ENCODE measurements at places on chromosomes 4 and X.
A peak's percentile ranks its signal among the peaks of the same experiment; 100 is the strongest.

GRCh38 chr4:37609626-37610025 lies 76.5 kb downstream of the RELL1 start:
- no peak for DNase-seq

GRCh38 chr4:13821522-13821921 lies 194.0 kb upstream of the BOD1L1 start:
- no peak for DNase-seq

DNA sequence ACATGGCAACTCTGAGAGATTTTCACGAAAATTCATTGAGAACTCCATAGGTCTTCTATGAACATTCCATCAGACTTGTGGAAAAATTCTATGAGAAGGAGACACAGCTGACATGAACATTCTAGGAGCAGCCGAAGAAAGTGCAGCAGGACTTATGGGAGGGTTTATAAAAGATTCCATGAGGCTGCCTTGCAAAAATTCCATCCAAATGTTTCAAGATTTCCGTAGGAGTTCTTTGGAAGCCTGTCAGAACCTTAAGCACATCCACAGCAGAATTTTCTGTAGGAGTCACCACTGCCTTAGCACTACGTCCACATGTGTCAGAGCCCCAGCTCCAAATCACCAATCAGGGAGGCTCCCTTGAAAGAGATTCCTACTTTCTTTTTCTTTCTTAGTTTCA lies 67.0 kb upstream of the MSX1 start:
- DNase-seq = no peak

DNA sequence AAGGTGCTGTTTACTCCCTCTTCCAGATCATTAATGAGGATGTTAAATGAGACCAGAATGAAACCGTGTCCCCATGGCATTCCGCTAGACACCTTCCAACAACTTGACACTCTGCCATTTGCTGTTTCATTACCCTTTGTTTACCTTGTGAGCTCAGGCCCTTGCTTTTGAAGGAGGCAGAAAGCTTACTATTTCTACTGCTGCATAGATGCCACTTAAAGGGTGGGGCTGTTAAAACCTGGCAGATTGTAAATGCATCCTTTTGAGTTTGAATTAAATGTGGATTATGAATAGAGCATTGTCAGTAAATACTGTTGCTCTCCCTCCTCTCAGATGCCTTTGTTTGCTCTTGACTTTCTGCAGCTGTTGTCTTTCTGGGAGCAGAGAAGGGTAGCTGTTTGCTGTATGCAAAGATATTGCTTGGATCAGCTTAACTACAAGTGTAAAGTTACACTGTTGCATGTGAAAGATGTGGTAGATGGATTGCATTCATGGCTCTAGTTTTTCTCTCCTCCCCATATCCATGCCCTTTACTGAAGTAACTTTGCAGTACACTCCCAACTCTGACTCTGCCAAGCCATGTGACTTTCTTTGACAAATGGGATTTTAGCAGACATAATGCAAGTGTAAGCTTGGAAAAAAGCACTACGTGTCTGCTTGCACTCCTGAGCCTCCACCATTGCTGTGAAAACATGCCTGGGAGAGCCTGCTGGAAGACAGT lies 75.0 kb upstream of the DHX15 start:
- DNase-seq = no peak

DNA sequence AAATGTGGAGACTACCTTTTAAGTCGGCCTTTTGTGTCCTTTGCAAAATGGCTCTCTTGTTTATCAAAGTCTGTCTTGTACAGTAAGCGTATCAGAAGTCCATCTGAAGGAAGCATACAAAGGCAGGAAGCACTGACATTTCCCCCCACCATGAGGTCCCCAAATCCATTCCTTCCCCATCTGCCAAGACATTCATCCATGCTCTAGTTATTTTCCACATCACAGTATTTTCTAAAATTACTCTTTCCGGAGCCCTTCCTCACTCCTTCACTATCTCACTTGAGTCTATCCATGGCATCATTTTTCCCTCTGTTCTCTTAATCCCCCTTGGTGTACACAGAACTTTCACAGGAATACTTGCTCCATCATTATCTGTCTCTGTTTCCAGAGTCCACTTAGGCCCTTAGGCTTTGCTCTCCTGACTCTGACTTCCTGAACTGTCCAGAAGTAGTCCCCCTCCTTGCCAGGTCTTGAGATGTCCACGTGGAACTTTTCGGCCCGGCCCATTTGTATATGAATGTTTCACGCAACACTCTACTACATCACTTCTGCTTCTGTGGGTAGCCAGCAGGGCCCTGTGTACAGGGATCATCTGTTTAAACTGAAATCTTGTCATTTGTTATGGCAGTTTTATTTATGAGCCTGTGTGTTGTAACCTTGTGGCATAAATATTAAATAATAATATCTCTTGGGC lies 2.1 kb downstream of the SEL1L3 start:
- DNase-seq = no peak

DNA sequence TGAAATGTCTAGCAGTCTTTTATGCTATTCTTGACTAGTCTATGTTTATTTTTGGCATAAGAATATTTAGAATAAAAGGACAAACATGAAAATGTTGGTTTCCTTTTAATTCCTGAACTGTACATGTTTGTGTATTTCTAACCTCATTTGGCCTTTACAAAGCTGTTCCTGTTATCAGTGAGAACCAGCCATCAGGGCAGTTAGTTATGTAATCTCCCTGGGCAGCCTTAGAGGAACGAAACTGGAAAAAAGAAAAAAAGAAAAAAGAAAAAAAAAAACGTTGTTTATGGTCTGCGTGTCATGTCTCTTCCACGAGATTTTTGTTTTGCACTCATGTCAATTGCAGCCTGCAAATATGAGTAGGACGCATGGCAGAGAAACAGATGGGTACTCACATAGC lies 193.7 kb downstream of the MAGEB5 start:
- no peak for DNase-seq

DNA sequence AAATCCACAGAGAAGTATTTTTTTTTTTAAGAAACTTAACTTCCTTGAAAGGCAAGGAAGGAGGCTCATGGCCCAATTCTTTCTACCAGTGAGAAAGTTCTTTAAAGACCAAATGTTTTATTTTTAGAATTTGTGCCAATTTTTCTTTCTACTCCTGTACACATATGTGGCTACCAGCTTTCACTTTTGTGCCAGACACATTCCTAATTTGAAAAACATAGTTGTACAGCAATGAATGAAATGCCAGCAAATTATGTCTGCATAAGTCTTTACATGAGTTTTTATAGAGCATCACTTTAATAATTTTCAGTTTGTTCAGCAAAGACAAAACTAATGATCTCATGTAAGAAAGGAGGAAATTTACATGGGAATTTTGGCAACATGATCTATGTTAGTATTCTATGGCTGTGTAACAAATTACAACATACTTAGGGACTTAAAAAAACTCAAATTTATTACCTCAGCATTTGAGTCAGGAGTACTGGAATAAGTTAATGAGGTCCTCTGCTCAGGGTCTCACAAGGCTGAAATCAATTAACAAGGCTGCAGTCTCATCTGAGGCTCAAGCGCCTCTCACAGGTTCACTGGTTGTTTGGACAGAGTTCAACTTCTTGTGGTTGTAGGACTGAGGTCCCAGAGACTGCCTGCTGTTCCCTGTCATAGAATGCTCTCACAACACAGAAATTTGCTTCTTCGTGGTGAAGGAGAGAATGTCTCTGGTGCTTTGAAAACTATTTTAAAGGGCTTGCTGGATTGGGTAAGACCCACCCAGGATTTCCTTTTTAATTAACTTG lies 678.2 kb upstream of the FAM241A start:
- no peak for DNase-seq

- DNase-seq = peak; percentile 29
These were observed 13.0 kb downstream of the CXCL13 start for GRCh38 chr4:77618383-77619241.

- DNase-seq = no peak
These were observed 284.9 kb downstream of the TEX13A start for GRCh38 chrX:104935581-104935980.

DNA sequence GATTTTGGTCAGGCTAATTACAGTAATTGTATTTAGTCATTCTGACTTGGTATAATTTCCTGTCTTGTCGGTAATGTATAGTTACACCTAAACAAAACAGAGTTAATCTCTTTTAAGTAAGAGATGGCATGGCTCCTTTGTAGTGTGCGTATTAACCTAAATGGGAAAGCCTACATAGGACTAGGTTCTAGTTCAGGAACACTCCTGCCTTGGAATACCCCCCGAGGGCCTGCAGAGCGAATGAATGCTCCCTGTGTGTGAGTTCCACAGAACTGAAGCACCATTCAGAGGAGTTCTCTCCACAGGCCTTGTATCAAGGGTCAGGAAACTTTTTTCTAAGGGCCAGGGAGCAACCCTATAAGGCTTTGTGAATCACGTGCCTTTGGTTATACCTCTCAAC lies 44.9 kb upstream of the STIM2 start:
- no peak for DNase-seq
